ENCODE measurements at places on chromosomes 3 and 15.

- no peak for DNase-seq
Observed at GRCh38 chr3:32089476-32089875, 16.9 kb upstream of the GPD1L start.

- no peak for DNase-seq
Observed at GRCh38 chr15:56797720-56798275, 64.5 kb upstream of the ZNF280D start.

- no peak for DNase-seq
Observed at GRCh38 chr15:39599871-39600270, 19.0 kb downstream of the THBS1 start.

DNA sequence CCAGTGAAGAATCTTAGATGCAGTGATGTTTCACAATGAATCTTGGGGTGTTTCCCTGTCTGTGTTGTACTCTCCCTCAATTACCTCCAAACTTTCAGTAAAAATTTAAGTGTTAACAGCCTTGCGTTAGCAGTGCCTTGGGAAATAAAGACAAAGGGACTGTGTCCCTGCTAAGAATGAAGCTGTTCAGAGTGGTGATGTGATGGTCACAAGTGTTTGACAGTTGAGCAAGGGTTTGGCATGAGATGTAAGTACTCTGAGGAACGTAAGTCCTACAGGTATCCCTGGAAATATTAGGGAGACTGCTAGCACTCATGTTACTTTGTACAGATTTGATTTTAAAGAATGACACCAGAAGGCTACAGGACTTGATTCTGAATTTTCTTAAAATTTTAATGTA is 304.3 kb upstream of the DPH6 start:
- no peak for DNase-seq

GRCh38 chr3:102084006-102084405 is 234.7 kb downstream of the NFKBIZ start:
- no peak for DNase-seq

DNA sequence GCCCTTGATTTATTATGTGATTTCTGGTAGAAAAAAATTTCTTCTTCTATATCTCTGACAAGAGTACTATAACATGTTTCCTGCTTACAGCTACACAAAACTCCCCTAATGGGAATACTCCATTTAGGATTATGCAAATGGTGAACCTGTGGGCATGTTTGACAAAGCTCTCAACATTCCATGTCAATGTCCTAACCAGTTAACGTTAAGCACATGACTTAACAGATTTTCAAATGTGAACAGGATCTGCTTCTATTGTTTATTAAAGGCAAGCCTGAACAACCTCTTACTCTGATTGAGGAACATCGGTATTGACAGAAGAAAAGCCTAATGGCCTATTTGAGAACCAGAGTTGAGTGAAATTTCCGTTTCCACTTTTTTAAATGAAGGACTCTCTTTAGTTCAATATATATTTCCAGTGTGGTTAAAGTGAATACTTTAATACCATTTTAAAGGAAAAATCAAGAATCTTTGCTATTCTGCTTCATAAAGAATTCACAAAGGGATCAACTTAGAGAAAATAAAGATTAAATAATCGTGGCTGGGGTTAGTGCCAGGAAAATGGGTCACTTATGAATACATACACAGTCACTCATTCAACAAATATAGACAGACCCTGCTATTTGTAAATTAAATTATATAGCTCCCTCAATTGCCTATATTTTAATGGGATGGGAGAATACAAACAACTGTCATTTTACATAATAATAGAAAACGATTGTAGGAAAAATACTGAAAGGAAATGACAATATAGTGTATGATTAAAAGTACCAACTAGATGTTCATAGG is 300.3 kb upstream of the CBLB start:
- no peak for DNase-seq

DNA sequence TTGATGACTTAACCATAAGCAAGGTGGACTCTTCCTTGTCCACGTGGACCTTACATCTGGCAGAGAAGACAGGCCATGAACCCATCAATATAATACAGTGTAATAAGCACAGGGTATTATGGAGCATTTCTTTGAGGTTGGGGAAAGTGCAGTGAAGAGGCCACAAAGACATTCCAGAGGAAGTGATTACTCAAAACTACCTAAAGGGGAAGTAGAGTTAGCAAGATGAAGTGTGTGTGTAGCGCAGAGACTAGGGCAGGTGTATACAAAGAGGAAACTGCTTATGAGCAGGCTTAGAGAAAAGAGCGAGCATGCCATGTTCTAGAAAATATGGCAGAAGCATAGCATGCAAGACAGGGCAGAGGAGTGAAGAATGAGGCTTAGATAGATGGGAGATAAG is 17.9 kb downstream of the CP start:
- DNase-seq, result no peak

GRCh38 chr3:71489315-71489761 is 94.2 kb downstream of the FOXP1 start:
- DNase-seq, result no peak

- DNase-seq, result no peak
Observed at GRCh38 chr3:117526470-117527079, 817.0 kb downstream of the TUSC7 start.

DNA sequence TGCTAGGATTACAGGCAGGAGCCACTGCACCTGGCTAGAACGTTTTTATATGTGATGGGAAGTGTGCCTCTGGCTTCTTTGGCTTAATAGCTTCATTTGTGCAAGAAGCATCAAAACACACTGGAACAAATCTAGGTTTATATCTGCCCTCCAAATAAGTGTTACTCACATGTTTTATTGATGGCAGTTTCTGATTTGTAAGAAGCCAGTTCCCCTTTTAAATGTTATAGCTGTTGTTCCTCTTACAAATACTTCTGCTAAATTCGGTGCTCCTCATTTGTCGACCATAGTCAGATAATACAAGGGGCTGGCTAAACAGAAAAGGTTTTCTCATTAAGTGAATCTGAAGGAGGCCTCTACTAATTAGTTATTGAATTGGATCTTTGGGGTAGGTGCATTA is 307.1 kb upstream of the SEMA6D start:
- DNase-seq, result no peak

GRCh38 chr15:66115568-66116206 is 137.9 kb downstream of the MEGF11 start:
- DNase-seq, result no peak

- DNase-seq, result no peak
Observed at GRCh38 chr15:34578283-34578674, 5.2 kb downstream of the GOLGA8B start.

- DNase-seq, result no peak
Observed at GRCh38 chr15:69424001-69424400, 9.9 kb downstream of the KIF23 start.

DNA sequence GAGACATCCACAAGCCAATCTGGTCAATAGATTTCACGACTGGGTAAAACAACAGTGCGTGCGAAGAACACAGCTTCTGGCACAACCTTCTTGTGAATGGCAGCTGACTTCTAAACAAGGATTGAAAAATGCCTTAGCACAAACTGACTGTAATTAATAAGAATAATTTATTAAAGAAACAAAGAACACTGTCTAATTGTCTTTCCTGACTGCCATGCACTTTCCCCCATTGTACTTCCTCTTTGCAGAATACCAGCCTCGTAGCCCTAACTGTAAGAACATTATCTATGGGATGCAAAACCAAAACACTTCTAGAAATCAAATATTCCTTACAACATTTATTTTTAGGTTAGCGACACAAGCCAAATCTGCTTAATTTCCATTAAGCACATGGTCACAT is 6.5 kb downstream of the FOXP1 start:
- no peak for DNase-seq

DNA sequence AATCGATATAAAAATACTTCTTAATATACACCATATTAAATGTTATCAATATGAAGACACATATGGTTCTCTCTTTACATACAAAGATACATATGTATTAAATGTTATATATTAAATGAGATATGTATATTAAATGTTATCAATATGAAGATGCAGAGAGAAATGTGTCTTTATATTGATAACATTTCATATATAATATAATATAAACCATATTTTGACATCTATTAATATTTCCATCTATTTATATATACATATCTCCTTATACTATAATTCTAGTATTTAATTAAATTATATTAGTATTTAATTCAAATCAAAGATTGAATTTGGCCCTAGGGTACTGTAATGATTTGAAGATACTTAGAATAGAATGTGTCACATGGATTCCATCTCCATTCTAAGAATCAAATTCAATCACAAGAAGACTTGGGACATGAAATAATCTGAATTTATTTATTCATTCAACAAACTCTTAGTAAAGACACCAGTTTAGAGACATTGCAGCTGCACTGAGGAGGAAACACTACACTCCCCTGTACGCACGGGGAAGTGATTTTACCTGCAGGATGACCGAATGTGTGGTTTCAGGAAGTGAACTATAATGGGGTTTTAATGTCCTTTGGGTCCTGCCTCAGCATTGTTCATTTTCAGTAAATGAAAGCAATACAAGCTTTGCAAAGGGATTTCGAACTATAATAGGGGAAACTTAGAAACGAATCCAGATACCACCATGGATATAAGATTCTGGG is 365.1 kb downstream of the MECOM start:
- no peak for DNase-seq

GRCh38 chr3:50173685-50174516 is 17.5 kb upstream of the GNAT1 start:
- no peak for DNase-seq

DNA sequence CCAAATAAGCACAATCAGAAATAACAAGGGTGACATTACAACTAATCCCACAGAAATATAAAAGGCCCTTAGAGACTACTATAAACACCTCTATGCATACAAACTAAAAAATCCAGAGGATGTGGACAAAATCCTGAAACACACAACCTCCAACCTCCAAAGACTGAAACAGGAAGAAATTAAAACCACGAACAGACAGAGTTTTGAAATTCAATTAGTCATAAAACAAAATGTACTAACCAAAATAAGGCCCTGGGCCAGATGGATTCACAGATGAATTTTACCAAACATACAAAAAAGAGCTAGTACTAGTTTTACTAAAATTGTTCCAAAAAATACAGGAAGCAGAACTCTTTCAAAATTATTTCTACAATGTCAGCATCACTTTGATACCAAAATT is 1043.6 kb downstream of the DIPK2A start:
- DNase-seq, result no peak

DNA sequence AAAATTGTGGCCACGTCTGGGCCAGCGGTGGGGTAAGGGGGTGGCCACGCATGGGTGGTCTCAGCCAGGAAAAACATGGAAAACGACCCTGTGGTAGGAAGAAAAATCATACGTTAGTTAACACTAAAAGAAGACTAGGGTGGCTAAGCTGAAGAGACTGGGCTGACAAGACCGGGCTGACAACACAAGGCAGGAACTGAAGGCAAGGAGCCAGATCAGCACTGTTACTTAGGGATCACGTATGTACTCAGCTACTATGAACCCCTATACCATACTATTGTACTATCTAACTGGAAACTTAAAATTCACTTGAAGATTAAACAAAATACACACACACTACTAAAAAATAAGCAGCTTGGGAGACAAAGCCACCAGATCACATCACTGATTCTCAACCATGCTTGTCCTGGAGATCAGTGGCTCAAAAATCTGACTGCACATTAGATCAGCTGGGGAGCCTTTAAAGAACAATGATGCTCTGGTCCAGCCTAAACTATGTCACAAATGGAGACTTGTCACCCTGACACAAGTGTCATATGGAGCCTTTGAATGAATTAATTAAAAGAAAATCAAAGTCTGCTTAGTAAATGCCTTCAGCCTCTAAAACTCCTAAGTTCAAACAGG is 442.2 kb downstream of the SHQ1 start:
- DNase-seq, result no peak

GRCh38 chr15:31985607-31986006 is 44.7 kb upstream of the CHRNA7 start:
- DNase-seq, result no peak

GRCh38 chr3:149020196-149020838 is 29.0 kb downstream of the GYG1 start:
- DNase-seq, result no peak
